ENCODE measurements at places on chromosomes 6 and 20.

- no peak for DNase-seq
Measured at GRCh38 chr6:72316675-72317380, 305.0 kb upstream of the KCNQ5 start.

DNA sequence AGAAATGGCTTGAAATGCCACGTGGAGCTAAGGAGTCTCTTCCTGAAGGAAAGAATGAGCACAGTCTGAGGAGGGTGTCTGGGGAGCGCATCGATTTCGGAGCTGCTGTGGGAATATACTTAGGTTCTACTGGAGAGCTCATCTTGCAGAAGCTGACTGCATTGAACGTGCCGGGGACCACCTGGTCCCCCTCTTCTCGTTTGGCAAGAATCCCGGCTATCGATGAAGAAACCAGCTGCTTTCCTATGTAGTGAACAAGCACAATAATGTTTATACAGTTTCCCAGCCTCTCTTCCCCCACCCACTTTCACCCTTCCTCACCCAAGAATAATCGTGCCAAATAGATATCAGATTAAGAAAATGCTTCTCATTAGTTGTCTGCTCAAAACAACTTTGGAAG, 242.5 kb downstream of the PACRG start:
- no peak for DNase-seq

GRCh38 chr6:162854228-162854627, 126.5 kb downstream of the PACRG start:
- DNase-seq: no peak

- no peak for DNase-seq
Measured at GRCh38 chr6:102961902-102962301, 1568.4 kb downstream of the GRIK2 start.

- DNase-seq: no peak
Measured at GRCh38 chr6:82172594-82172993, 75.0 kb downstream of the IBTK start.

- no peak for DNase-seq
Measured at GRCh38 chr6:47865206-47865605, 83.4 kb downstream of the OPN5 start.

DNA sequence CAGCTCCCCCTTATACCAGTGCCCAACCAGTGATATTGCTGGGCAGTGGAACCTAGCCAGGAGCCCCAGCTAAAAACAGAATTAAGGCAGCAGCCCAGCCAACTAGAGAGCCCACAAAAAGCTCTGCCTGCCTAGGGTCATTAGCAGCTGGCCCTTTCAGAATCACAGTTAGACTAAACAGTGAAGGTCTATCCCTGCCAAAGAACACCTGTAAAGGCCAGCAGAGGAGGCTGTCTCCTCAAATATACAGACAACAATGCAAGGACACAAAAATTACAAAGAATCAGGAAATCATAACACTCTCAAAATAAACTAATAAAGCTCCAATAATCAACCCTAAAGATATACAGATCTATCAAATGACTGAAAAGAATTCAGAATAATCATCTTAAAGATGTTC, 77.8 kb upstream of the HTR1E start:
- no peak for DNase-seq

DNA sequence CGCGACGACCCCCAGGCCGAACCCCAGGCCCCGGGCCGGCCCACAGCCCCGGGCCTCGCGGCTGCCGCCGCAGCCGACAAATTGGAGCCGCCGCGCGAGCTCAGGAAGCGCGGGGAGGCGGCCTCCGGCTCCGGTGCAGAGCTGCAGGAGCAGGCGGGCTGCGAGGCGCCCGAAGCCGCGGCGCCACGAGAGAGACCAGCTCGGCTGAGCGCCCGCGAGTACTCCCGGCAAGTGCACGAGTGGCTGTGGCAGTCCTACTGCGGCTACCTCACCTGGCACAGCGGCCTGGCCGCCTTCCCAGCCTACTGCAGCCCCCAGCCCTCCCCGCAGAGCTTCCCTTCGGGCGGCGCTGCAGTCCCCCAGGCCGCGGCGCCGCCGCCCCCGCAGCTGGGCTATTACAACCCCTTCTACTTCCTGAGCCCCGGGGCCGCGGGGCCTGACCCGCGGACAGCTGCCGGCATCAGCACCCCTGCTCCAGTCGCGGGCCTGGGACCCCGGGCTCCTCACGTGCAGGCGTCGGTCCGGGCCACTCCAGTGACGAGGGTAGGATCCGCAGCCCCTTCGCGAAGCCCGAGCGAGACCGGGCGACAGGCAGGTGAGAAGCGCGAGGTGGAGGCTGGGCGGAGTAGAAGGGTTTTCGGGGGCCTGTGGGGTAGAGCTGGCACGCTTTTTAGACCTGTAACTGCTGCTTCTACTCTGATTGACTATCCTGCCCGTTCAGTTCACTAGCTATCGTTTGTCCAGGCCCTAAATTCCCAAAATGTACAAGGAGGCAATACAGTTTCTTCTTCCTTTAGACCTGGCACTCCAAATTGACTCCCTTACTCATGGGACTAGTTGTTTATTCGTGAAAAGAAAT, 654 bp downstream of the FAM8A1 start:
- DNase-seq: no peak

- no peak for DNase-seq
Measured at GRCh38 chr20:53806683-53807401, 213.2 kb upstream of the ZNF217 start.

- no peak for DNase-seq
Measured at GRCh38 chr6:113306552-113307145, 550.5 kb upstream of the MARCKS start.

DNA sequence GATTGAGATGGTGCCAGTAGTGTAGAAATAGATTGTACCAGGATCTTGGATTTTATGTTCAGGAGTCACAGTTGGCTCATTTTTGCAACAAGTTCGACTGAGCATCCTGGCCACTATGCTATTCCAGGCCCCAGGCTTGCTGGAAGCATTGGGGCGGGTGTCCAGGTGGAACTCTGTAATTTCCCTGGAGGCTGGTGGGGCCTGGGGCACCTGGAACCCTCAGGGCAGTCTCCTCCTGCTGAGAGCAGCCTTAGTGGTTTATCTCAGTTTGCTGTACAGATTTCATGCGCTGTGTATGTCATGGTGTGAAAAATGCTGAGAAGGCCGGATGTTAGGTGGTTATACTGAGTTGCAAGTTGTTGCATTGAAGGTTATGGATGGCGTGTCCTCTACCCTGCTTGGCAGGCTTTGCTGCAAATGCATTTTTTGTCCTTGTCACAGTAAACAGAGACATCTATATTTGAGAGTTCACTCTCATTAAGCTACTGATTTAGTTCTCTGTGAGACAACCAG, 135.1 kb upstream of the MYLIP start:
- no peak for DNase-seq

DNA sequence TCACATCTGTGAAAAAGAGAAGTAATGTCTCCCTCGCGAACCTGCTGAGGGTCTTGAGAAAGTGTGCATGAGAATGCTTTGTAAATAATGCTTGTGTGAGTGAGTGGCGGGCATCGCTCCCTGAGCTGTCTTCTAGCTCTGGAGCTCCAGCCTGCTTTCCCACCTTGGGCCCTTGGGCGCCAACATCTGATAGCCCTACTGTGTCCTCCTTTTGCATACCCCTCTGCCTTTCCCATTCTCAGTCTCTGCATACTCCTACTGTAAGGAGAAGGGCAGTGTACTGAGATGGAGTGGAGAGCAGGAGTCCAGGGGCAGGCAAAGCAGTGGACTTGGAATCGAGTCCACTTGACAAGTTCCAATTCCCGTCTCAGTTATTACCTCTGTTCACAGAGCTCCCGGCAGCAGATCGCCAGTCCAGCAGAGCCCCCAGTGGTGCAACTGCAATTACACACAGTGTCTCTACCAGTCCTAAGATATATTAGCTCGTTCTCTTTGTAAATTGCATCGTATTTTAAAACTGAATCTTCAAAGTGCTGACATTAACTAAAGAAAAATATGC, 847 bp upstream of the NCR2 start:
- DNase-seq: no peak

DNA sequence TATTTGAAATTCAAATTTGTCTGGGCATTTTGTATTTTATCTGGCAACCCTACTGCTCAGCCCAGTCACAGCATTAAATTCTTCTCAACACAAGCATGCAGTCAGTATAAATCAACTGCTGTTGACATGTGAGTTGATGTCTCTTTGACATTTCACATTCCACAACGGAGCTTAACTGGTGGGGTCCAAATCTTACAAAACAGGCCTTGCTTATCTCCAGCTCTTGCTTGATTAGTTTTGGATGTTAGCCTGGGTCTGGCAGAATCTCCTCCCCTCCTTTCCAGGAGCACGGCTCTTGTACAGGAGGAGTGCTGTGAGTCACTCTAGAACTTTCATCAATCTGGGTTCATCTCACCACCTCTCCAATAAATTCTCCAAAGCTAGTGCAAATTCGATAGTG, 80.8 kb upstream of the PHACTR1 start:
- DNase-seq: no peak

GRCh38 chr6:104608101-104608500, 251.6 kb downstream of the HACE1 start:
- DNase-seq: no peak

DNA sequence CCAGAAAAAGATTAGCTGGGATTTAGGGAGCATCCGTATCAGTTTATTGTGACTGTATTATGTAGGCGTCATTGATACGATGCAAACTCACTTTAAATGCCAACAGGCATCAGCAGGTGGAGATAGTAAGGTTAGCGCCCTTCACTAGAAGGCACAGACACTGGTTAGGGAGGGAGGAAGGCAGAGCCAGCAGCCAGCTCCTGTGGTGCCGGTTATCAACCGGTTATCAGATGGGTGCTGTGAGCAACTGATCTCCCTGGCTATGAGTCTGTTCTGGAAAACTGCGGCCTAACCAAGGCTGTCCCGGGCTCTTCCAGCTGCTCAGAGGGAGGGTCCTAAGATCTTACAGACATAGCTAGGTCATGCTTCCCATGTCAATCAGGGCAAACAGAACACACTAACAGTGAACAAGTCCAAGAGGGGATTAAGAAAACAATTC, 47.5 kb upstream of the CD93 start:
- no peak for DNase-seq

DNA sequence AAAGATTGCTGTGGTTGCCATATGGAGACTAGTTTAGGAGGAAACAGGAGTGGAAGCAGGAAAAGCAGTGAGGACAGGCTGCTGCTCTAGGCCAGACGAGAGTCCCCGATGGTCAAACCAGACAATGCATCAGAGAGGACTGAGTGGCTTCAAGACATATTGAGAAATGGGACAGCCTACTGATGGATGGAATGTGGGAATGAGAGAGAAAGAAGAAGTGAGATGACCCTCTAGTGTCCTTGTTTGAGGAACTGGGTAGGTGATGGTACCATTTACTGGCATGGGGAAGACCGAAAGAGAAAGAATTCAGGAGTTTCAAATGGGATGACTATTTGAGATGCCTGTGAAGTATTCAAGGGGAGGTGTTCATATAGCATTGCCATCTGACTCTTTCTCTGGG, 111.8 kb upstream of the LAMP5 start:
- no peak for DNase-seq

DNA sequence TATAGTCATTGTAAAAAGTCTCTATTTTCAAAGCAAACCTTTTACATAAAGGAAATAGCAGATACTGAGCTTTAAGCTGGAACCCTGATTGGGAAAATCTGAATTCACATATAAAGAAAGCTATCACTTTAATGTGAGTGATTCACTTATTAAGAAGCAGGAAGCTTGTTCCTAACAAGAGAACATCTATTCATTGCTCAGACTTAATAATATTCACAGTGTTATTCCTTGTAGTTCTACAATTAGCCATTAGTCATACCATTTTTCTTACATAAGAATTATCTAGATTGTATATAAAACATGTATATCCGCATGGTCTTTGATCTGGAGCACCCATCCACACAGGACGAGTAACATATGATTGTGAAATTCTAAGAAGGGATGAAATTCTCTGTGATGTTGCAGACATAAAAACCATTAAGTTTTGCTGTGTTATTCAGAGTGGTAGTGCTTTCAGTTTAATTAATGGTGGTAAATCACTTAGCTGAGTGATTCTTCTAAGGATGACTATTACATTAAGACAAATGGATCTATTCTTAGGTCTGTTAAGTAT, 71.1 kb upstream of the FOXQ1 start:
- peak; percentile 17 for DNase-seq

DNA sequence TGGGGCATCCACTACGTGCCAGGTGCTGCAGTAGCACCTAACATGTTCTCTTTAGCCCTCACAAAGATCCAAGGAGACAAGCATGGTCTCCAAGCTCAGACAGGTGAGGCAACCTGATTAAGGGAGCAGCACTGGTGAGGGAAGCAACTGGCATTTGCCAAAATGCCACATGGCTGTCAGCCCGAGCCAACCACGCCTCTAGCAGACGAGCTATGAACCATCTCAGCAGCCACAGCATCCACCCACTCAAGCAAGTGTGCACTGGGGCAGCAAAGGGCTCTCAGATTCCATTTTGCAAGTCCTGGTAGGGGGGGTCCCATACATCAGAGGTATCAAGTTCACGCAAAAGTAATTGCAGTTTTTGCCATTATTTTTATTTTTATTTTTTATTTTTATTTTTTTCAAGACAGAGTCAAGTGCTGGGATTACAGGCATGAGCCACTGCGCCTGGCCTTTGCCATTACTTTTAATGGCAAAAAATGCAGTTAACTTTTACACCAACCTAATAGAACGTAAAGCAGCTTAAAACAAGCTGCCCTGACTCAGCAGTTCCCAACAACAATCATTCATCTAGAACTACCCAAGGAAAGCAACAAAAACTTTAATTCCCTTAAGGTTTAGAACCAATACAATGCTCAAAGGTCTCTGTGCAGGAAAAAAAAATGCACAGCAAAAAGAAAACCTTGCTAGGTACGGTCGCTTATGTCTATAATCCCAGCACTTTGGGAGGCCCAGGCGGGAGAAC, 36.3 kb upstream of the SPDEF start:
- DNase-seq: no peak

DNA sequence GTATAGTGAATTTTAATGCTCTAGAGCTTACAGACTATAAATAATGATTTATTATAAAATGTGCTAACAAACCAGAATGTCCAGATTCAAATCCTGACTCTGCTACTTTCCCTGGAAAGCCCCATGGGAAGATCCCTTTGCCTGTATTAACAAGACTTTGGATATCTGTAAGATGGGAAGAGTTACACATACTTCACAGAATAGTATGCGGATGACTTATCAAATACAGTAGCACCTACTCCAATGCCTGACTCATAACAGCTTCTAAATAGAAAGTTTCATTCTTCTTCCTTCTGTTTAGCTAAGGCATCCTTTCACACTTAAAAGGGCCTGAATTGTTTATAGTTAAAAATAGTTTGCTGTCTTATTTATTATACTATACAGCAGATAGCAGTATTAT, 166.3 kb downstream of the KCNQ5 start:
- no peak for DNase-seq

DNA sequence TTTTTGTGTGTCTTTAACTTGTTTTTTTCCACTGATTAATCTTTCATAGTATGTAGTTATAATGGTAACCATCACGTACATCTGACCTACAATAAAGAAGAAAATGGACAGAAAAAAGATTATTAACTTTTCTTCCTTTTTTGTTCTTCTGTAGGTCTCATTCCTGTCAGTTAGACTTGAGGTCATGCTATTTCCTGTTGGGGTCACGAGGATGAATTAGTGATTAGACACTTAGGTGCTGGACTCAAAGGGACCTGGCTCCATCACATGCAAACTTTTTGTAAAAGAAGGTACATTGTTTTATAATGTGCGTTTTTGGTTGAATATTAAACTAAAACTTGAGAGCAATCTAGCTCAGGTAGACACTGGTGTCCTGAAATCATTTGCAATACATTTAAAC, 14.8 kb downstream of the MARCKS start:
- DNase-seq: no peak

- no peak for DNase-seq
Measured at GRCh38 chr6:145977881-145978280, 13.7 kb upstream of the SHPRH start.
